ENCODE measurements at places on chromosomes 5 and 9.

- no peak for DNase-seq
These were observed 244.0 kb downstream of the SEC61B start for GRCh38 chr9:99466104-99466503.

GRCh38 chr5:171427318-171428167 is 8.1 kb downstream of the FGF18 start:
- peak; percentile 68 for DNase-seq

DNA sequence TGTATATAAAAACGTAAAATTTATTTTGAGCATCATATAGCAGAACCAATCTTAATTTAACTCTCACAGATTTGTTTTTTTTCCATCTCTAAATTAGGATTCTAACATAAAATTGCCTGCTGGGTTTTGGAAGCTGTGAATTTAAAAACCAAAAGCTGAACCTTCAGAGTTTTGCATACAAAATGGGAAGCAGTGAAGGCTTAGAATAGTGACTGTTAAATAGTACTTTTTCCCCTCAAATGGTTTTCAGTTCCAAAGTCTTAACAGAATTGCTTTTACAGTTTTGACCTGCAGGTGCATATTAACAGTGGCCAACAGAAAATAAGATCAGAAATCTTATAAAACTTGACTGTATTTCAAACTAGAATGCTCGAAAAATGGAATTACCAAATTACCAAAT is 55.1 kb upstream of the LVRN start:
- DNase-seq, result no peak

DNA sequence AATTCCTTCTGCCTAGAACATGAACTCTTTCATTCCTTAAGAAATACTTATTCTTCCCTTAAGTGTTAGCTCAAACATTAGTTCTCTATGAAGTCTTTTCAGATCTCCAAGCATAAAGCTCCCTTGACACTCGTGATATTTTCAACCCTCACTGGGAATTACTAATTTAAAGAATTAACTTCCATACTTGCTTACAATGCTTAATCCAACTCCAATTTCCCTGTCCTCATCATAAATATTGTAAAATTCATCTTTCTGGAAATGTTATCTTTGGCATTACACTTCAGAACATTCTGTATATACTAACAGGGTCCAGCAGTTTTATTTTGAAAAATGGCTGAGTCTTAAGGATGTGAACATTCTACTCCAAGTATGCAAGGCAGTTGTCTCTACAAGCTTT is 7.2 kb downstream of the STARD4 start:
- no peak for DNase-seq

DNA sequence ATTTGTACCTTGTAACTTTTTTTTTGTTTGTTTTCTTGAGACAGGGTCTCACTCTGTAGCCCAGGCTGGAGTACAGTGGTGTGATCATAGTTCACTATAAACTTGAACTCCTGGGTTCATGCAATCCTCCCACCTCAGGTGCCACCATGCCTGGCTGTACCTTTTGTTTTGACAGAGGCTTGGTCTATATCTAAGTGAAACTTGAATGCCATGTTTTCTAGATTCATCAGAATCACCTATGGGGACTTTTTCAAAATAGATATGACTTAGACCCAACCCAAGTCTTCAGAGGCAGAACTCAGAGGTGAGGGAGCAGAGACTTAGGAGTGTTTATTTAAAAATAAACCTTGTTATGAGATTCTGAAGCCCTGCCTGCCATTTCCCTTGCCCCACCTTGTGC is 128.4 kb downstream of the PTTG1 start:
- DNase-seq, result no peak

- DNase-seq, result no peak
These were observed 40.8 kb upstream of the GNPDA1 start for GRCh38 chr5:142053426-142054151.

All from mesenteric fat pad (tissue), 1 donor.